T-helper 2 cell (primary cell): ENCODE measurements at places on chromosomes 5 and 9.
A peak's percentile ranks its signal among the peaks of the same experiment; 100 is the strongest.

GRCh38 chr9:35646533-35647265, 4.0 kb downstream of the SIT1 start:
- DNase-seq, result peak; percentile 89

DNA sequence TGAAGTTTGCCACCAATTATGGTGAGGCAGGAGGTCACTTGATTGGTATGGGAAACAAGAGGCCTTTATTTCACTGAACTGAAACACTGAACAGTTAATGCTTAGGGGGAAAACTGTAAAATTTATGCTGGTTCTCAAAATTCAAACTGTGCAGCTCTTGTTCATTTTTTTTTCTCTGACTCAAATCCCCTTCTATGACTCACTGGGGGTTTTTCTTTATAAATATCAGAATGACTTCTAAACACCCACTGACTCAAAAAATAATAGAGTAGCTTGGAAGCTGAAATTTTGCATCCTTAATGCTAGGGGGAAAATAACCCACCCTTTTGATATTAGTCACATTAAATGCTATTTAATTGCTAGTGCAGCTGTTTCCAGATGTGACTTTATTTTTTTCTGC, 24.1 kb upstream of the OTP start:
- no peak for DNase-seq

- DNase-seq, result no peak
These were observed 24.6 kb downstream of the PIK3R1 start for GRCh38 chr5:68240202-68240601.

- no peak for DNase-seq
These were observed 950 bp upstream of the FNBP1 start for GRCh38 chr9:130043654-130044623.

- DNase-seq, result no peak
These were observed 23.0 kb downstream of the KIAA0825 start for GRCh38 chr5:94595281-94595840.

- DNase-seq, result no peak
These were observed 798.3 kb downstream of the MAT2B start for GRCh38 chr5:164303646-164304215.
